ENCODE measurements at places on chromosomes 6 and 20.

- no peak for DNase-seq
These were observed 85.4 kb upstream of the GTSF1L start for GRCh38 chr20:43812216-43812615.

DNA sequence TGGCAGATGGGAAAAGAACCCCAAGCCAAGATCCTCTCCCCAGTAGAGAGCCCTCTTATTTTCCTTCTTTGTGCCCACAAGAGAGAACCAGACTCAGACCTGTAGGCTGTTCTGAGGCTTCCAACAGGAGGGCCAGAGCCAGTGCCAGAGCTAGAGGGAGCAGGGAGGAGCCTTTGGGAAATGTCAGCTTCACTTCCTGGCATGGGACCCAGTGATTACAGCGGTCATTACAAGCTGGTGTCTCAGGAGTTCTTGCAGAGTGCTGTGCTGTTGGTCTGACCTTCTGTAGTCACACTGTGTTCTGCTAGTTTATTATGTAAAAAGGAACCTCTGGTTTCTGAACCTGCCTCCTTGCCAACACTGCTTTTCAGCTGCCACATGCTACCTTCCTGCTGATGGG, 38.9 kb downstream of the STK35 start:
- DNase-seq, result no peak

DNA sequence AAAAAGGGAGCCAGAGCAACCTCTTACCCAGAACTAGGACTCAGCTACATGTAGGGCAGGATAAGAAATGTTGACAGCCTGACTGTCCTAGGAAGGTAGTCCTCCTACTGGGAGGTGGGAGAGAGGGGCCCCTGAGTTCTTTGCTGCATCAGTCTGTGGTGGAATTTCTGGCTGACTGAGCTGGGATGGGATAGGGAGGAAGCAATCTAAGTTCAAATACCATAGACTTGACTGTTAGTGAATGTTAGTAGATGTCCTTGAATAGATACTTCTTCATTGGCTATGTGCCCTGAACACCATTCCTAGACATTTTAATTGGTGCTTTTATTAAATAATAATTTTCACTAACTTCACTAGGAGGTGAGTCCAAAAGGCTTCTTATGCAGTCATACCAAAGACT, 1343.6 kb upstream of the CITED2 start:
- DNase-seq, result no peak

GRCh38 chr20:8755340-8756118, 313.4 kb upstream of the PLCB4 start:
- no peak for DNase-seq

DNA sequence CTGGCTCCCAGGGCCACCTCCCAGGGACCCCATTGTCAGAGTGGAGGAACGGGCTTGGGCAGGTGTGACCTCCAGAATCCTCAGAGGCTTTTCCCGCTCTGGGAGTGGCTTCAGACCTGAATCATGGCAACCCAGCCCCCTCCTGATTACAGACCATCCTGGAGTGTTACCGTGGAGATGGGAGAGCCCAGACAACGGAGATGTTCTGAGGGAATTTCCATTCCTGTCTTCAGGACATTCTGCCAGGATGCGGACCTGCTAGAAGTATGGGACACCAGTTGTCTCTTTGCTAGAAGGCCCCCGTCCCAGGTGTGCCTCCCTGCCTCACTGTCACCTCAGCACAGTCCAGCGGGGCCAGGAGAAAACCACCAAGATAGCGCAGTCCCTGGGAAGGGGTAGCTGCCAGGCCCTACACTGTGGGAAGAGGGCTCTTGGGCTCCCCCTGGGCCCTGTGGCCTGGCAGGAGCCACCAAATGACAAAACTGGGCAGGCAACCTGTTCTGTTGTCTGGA, 109.9 kb downstream of the PSMB1 start:
- no peak for DNase-seq

DNA sequence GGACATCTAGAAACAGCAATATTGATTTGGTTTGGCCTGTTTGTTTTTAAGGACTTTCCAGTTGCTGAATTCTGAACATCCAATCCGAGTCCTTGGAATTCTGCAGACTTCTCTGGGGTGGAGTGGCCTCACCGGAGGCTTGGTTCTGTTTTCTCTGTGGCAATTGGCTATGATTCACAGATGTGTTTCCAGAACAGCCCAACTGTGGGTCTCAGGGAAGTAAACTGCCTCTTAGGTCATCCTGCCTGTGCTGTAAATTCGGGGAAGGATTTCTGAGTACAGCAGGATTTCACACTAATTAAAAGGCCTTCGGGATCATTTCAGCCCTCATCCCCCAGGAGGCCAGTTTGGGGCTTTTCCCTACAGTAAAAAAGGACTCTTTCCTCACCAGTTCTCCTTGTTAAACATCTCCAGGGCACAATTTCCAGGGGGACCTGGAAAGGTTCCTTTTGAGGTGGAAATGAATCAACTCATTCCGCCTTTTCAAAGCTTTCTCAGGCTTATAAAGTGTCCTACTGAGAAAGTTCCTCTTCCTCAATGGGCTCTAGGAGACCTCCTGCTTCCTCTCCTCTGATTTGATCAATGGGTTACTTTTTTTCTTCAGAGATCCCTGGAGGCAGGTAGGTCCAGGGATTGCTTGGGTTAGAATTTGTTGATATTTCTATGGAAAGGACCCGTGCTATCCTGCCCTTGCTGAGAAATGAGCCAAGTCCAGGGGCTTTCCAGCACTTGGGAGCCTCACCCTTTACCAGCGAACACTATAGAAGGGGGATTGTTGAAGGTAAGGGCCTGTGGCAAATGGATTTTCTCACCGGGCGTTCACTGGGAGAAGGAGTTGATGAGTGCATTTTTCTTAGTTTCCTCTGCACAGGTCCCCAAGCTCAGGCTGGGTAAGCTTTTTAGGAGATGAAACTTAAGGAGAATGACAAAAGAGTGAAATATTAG, 114.6 kb downstream of the CLIC5 start:
- no peak for DNase-seq

GRCh38 chr6:30709101-30709868, 7.8 kb downstream of the MDC1 start:
- DNase-seq, result no peak

DNA sequence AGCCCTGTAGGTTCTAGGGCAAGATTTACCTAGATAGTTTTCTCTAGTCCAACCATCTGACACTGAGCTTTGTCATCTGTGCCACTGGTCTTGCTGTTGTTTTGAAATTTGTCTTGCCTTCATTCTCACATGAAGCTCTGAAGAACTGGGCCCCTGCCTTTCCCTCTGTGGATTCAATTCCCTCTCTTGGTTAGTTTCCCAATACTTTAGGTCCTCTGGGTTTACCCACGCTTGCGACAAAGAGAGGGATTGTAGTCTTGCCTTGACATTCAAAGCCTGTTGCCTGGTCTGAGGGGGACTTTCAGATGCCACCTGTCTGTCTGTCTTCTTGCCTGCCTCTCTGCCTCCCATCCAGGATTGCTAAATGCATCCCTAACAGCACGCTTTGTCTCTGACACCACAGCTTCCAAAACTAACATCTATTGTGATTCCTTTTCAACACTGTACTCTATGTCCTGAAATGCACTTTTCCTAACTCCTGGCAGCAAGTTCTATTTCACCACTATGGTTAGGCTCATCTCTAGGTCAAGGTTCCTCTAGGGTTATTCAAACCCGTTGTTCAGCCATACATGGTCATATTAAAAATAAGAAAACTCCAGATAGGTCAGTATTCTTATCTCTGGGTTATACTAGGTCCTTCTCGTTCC, 25.5 kb upstream of the MANEA start:
- no peak for DNase-seq

- no peak for DNase-seq
These were observed 271.4 kb upstream of the MAN1A1 start for GRCh38 chr6:119620846-119621555.

DNA sequence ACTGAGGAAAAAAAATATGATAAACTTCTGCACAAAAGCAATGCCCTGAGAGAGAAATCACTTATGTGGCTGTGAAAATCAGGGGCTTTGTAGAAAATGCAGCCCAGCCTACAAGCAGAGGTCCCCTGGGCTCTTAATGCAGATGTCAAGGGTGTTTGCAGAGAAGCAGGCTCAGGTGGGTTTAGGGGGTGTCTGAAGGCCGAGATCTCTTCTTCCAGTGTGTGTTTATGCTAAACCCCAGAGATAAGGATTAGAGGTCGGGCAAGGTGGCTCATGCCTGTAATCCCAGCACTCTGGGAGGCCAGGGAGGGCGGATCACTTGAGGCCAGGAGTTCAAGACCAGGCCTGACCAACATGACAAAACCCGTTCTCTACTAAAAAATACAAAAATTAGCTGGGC, 78.5 kb downstream of the TMEM242 start:
- DNase-seq, result no peak

DNA sequence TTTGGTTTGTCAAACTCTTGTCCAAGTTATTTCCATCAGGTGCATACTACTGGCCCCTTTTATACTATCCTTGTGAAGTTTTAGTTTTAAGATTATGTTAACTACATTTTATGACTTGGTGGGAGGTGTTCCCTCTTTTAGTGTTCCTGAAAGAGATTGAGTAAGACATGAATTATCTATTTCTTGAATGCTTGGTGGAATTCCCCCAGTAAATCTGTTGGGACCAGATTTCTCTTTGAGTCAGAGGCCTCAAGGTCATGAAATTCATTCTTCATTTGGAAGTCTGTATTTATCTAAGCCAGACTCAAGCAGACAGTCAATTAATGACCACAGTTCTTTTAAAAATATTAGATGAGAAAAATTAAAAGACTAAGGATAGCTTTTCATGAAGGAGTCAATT, 81.3 kb downstream of the MOXD1 start:
- no peak for DNase-seq

- DNase-seq, result no peak
These were observed 445.9 kb downstream of the PHF3 start for GRCh38 chr6:64081453-64081852.

DNA sequence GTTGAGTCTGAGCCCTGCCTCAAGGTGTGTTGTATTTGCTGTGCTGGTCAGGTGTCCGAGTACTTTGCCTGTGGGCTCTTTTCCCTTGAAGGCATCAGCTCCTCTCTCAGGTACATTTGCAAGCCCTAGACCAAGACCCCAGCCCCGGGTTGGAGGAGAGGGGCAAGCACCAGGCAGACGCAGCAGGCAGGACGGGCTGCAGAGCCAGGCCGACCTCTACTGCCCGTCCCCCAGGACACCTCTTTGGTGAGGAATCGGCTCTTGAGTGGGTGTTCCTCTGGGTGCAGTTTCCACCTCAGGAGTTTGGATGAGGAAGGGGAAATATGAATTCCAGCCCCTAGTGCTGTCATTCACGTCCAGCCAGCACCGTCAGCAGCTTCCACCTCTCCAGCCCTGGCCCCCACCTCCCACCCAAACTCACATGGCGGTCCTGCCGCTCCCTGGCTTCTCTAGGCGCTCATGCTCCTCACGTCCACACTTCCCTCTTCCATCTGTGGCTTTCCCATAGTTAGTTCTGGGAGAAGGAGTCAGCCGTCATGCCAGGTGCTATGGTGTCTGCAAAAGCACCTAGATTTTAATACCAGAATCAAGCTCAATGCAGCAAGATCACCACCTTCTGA, 183.9 kb downstream of the DLL1 start:
- DNase-seq, result no peak

- peak; percentile 53 for DNase-seq
These were observed 637 bp upstream of the HIVEP2 start for GRCh38 chr6:142945446-142946180.

- no peak for DNase-seq
These were observed 1606.8 kb downstream of the KHDRBS2 start for GRCh38 chr6:60679175-60679574.

- DNase-seq, result no peak
These were observed 1.9 kb downstream of the AIG1 start for GRCh38 chr6:143062551-143062950.

DNA sequence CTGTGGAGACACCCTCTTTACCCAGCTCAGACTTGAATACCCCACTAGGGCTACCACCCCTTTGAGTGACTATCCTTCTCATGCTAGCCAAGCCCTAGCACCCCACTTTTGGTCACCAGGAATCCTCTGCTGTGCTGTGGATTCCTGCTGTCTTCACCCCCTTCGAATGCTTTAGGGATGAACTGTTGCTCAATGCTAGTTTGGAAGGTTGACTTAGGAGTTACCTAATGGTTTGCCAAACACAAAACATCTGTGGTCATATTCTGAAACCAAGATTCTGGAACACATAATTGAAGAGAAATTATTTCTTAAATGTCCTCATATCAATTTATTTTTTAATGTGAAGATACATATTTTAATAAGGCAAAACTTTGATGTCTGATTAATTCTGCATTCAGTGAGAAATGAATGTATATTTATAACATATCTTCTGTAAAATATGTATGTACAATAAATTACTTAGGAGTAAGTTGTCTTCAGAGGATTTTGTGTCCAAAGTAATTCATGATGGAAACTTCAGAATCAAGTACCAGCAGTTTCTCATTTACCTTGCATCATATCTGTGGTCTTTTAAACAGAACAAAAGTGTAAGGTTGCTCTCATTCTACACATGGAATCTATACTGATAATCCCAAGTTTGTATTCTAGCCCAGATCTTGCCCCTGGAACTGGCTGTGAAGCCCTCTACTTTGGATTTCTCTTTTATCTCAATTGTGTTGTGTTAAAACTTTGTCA, 46.9 kb downstream of the TMEM200A start:
- no peak for DNase-seq

GRCh38 chr20:13455713-13456112, 183.0 kb downstream of the TASP1 start:
- DNase-seq, result no peak

GRCh38 chr6:98650941-98651340, 183.4 kb upstream of the POU3F2 start:
- no peak for DNase-seq

- no peak for DNase-seq
These were observed 552.8 kb upstream of the CITED2 start for GRCh38 chr6:139927236-139927635.

- peak; percentile 19 for DNase-seq
These were observed at the start of gene SIM1 for GRCh38 chr6:100464903-100465700. Gene SIM1, minus strand, starts transcription at chr6:100464921. Its CDS starts 1,453 bp downstream, at chr6:100463468.

DNA sequence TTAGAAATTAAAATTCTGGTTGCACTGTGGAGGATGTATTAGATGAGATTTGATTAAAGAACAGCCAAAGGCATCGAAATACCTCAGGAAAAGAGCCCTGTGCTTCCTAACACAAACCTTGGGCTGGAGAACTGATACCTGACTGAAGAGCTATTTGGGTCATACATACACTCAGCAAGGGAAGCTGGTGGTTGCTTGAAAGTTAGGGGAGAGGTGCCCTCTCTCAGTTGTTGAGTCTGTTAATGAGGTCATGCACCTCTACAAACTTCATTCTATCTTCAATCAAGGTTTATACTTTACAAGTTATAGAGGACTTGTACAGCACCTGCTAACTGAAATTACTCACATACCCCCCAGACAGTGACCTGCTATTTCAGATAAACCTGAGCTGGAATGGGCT, 25.5 kb downstream of the FAM184A start:
- DNase-seq, result no peak

GRCh38 chr6:134132494-134133141, 80.2 kb upstream of the SLC2A12 start:
- no peak for DNase-seq

DNA sequence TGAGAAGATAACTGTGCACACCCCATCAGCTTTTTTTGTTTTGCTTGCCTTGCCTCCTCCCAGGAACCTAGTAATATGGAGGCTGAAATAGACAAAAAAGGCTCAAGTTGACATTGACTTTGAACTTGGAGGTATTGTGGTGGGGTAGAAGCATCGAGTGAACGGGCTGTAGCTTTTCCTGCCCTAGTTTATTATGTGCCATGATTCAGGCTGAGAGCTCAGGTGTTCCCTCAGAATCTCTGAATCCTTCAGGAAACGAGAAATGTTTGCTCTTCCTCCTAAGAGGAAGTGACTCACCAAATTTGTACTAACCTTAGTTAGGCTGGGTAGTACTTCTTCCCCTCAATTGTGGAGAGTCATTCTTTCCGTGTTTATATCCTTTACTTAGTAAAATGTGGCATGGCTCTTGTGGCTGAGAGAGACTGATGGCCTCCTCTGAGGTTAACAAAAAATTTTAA, 98.8 kb downstream of the SASH1 start:
- DNase-seq, result no peak
